ENCODE measurements at places on chromosomes 4 and X.

DNA sequence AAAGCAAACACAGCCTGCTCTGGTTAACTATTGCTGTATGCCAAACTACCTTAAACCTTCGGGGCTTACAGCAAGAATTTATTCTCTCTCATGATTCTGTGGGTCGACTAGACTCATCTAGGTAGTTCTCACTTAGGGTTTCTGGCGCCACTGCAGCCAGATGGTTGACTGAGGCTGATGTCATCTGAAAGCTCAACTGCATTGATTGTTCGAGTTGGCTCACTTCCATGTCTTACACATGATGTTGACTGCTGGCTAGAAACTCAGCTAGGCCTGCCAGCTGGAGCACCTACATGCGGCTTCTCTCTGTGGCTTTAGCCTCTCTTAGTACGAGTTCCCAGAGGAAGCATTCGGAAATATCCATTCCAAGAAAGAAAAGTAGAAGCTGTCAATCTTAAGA is 103.2 kb downstream of the SRPX start:
- DNase-seq: no peak

DNA sequence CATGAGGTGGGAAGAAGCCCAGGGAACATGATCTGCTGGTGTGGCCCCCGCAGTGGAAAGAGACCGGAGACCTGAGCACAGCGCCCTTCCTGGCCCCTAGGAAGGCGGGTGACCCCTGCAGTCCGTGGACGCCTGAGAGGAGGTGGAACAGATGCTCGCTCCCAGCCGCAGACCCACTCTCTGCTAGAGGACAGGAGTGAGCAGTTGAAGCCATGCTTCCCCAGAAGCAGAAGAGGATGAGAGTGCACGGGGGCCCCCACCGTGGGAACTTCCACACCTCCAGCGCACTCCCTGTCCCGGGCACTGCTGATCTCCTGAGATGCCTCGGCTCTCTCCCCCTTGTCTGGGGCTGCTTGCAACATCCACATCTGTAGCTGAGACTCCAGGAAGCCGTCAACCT is 62.2 kb downstream of the GPR143 start:
- no peak for DNase-seq

DNA sequence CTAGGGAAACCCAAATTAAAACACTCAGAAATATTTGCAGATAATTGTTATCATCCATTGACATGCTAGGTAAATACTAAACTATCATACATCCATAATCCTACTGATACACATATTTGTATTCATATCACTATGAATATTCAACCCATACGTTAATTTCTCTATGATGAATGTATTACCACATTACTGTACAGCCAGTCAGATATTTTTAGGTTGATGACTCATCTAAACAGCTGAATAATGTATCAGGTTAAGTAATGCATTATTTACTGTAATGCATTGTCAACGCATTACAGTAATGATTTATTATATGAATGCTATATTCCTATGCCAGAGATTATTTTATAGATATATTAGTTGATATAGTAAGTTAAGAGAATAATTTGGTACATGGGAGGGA is 37.1 kb downstream of the VEGFC start:
- DNase-seq: no peak

DNA sequence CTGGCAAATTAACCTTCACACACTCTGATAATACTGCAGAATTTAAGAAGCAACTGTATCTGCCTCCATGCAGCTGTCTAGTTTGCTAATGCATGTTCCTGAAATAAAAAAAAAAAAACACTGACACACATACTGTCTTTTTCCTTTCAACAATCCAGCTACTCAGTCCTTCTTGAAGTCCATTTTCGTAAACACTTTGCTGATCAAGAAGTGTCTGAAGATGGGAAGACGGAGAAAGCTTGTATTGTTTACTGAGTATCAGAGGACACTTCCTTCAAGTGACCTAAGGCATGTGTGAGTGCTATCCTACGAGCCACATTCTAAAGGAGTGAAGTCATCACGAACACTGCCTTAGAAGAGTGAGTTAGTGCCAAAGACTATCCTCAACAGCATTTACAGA is 82.6 kb downstream of the LUZP4 start:
- no peak for DNase-seq

DNA sequence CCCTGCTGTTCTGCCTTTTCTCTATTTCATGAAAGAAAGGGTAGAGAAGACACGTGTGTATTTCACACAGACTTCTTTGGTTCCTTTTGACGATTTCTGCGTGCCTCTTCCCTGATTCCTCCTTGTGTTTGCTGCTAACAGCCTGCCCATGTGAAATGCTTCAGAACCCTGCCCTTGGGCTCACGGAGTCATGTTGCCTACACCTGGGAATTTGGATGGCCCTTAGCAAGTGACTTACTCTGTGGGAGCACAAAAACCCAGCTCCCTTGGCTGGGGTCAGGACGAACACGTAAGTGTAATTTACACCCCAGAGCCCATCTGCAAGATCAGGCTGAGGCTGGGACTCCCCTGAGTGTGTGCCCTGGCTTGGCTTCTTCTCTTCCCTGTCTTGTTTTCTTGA is 220.3 kb upstream of the BCOR start:
- no peak for DNase-seq

DNA sequence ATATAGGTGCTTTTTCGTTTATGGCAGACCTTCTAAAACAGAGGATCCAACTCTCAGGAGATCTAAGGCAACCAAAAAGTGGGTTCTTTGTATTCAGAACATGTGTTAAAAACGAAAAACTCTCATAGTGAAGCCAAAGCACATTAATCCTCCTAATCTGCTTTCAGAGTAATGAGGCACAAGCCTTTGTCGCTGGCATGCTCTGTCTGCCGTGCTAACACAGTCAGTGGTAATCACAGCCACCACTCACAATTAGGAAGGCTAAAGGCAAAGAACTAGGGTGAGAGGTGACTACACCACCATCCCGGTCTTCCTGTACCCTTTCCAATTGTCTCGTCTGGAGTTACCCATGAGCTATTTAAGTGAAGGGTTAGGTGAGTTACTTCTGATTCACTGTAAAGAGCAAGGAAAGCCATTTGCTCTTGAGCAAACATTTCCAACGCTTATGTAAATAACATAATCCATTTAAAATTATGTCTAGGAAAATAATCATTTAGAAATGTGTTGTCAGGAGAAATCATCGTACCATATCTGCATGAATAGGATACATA is 40.7 kb downstream of the NPY2R start:
- no peak for DNase-seq
